Eye (tissue), 1 donor: ENCODE measurements at places on chromosomes 2 and 18.

- DNase-seq: no peak
These were observed 402.3 kb upstream of the SLC14A2 start for GRCh38 chr18:45213040-45213333.

DNA sequence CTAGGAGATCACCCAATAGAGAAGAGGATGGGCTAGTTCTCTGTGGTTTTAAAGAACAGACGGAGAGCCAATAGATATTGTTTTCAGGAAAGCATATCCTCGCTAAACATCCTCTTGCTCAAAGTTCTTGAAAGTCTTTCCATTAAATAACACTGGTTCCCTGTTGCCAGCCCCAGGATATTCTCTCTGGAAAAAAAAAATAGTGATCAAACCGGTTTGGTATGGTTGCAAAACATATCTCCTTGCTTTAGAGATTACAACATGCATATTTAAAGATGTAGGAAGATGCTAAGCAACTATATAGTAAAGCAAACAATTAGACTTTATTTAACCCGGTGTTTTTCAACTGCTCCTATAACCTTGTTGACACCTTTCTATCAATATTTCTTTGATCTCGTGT, 211.4 kb downstream of the CMPK2 start:
- no peak for DNase-seq

- DNase-seq: no peak
These were observed 205.0 kb upstream of the SMAD2 start for GRCh38 chr18:48135436-48135966.

GRCh38 chr2:31304816-31305215, 70.9 kb downstream of the EHD3 start:
- DNase-seq: no peak

DNA sequence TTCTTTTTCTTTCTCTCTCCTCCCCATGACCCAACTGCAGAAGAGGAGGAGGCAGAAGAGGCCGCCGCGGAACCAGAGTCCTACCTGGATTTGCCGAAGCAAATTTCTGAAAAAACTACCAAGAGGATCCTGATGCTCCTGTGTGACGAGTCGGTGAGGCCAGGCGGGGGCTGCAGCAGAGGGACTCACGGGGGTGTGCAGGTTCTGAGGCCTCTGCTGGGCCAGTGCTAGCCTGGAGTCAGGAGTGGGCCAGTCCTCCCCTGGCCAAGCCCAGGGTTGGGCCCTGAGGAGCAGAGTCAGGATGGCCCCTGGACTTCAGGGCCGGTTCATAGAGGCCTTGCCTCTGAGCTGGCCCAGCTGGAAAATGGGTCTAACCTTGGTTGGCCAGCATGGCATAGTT, 29.3 kb downstream of the OTOF start:
- no peak for DNase-seq

DNA sequence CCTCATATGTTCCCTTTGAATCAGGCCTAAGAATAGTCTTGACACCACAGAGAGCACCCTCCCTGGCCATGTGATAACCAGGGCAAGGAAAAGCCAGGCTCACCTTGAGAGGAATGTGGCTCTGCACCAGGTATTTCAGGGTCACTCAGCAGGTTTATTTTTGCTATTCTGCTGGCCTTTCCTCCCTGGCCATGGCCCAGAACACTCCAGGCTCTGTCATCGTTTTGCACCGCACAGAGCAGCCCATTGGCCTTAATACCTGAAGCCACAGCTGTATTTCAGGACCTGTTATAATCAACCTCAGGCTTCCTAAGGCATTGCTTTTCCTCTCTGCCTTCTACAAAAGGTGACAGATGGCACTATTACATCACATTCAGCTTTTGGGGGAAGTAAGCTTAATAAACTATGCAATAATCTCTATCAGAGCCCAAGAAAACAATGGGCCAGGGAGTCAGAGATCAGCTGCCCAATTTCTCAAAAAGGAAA, 668.3 kb downstream of the IRS1 start:
- no peak for DNase-seq

DNA sequence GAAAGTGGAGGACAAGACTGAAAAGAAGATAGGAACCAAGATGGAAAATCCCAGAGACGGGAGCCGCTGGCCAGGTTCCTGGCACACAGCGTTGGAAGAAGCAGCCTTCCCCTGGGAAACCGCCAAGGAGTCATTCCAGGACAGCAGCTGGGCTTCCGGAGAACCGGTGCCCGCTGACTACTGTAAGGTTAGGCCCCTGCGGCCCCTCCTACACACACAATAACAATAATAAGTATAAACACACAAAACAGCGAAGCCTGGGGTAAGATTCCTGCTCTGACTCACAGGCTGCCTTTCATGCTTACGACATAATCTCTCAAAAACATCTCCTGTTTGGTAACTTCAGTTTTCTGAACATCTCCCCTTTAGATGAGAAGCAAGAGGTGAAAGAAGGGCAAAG, 28.1 kb upstream of the MYCN start:
- no peak for DNase-seq

DNA sequence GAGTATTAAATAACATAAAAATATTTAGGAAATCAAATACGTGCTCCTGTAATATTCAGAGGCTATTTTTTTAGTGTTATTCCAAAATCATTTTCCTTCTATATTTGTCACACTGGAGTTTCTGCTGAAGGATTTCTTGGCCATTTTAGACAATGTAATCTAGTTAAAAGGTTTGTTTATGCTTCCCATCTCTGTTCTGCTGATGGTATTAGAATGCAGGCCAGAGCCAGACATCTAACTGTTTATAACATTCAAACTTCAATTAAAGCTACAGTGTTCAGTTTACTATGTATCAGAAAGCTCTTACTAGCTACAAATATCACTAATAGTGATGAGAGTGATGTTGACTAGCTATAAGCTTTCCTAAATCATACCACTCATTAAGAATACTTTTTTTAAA, 7.9 kb downstream of the MBD5 start:
- no peak for DNase-seq

DNA sequence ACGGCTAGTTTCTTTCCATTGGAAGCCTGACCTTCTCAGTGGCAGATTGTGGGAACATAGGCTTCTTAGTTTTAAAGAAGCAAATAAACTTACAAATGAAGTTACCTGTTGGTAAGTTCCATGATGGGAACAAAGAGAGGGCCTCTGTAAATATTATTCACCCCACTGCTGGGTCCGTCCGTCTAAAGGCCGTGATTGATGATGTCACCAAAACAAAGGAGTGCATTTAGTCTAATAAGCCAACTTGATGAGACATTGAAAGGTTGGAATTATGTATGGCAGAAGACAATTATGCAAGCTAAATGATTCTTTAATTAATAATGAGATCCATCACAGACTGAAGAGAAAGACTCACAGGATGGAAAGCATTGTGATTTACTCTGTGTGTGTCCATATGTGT, 1091.9 kb upstream of the FANCL start:
- no peak for DNase-seq
